Esophagus muscularis mucosa (tissue), 4 donors: ENCODE measurements at places on chromosomes 6 and 20. TPM values are rescaled to one million over a fixed set of nuclear protein-coding genes. Genes with fewer than 3 reads are reported as not detected.

Gene DXO
- total RNA-seq, result 18.4 TPM

Gene MUC21
- total RNA-seq, result 2.1 TPM

Gene BCKDHB
- 19.2 TPM for total RNA-seq

Gene VGLL2
- not detected for total RNA-seq

Gene TTLL9
- not detected for total RNA-seq
